ENCODE measurements at places on chromosomes 1 and 21.

DNA sequence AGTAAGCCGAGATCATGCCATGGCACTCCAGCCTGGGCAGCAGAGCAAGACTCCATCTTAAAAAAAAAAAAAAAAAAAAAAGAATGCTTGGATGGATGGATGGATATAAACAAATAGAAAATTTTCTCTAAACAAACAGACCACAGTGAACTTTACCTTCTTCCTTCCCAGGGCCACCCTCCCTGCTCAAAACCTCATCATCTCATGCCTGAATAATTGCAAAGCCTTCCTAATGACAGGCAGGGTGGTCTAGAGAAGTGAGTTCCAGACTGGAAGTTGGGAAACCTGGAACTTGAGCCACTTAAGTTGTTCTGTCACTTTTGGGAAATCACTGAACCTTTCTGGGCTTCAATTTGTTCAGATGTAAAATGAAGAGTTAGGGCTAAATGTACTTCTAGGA, 17.6 kb downstream of the ATP2B4 start:
- DNase-seq = no peak

DNA sequence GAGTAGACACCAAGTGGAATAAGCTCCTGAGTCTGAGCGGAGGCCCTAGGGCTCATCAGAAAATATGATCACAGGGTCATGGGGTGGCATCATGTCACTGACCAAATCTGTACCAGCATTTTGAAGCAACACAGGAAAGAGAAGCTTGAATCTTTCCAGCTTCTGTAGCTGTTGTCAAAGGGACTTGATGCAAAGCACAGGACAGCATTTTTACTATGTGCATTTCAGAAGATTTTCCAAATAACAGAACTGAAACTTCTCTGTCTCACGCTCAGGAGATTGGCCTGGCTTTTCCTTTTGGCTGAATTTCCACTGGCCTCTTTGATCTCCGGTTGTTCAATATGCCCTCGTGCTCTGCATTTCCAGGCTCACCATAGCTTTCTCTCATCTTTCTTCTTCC, 127.2 kb upstream of the ATP1B1 start:
- DNase-seq = no peak

DNA sequence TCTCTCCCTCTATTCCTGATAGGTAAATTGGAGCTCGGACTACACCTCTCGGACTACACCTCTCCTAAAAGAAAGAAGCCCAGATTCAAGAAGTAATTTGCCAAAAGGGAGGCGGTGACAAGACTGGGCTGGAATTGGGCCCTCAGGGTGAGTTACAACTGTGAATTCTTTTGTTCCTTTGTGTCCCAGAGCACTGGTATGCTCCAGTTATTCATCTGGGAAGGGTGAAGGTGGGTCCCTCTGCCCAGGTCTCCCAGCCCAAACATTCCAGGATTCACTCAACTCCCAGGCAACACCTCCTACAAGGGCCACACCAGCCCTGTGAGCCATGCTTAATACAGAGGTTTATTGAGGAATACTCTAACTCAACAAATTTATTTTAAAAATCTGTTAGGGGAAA, 69.2 kb downstream of the LMX1A start:
- DNase-seq = no peak

GRCh38 chr1:26213335-26213905, 20.6 kb upstream of the CEP85 start:
- no peak for DNase-seq

Measured in NCI-H526 treated with DMSO at 0.1 percent for 48 hours (cell line).